Inflammatory macrophage (primary cell): ENCODE measurements at places on chromosomes 5 and 9.

DNA sequence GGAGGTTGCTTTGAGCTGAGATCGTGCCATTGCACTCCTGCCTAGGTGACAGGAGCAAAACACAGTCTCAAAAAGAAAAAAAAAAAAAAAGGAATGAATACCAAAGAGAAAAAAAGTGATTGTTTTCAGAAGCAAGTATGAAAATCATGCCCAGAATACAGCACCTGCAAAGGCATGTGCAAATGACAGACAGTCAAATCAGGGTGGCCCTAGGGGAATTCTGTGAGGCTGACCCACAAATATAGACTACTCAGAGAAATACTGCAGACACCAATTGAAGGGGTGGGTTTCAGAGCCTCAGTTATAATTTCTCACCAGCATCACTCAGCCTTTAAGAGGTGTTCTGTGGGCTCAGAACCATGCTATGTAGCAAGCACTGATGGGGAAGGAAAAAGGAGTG lies 28.6 kb downstream of the DCAF12 start:
- no peak for DNase-seq

DNA sequence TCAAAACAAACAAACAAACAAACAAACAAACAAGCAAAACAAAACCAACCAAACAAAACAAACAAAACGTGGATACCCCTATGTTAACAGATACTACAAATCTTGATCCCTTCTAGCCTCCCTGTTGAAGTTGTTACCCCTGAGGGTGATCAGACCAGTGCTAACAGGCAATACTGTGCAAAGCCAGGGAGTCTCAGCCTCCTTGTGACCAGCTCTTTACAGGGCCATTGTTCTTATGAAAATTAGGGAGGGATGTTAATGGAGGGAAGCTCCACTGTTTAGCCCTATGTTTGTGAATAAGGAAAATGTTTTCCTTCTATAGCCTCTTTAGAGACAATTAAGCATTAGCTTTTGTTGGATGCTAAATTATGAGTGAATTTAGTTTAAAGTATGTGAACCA lies 1072.1 kb upstream of the WWC1 start:
- no peak for DNase-seq

GRCh38 chr9:4116723-4117460 lies 183.0 kb downstream of the GLIS3 start:
- DNase-seq, result no peak

DNA sequence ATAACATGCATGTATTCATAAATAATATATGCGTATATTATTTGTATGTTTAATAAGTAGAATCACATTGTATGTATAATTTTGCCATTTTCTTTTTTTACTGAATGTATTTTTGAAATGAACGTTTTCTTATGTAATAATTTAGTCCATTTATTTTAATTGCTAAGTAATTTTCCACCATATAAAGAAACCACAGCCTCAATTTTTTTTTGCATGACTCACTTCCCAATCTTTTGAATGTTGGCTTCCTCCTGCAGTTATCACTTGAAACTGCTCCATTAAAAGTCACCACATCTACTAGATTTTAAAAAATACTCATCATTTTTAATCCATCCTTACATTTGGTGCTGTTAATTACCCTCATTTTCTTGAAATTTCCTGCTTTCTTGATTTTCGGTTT lies 363.3 kb upstream of the MEF2C start:
- DNase-seq, result no peak

GRCh38 chr9:73869264-73869663 lies 627.9 kb upstream of the RORB start:
- DNase-seq, result peak; percentile 40

- DNase-seq, result no peak
These were observed 78.1 kb downstream of the RAPGEF1 start for GRCh38 chr9:131661568-131662288.

GRCh38 chr5:160978944-160979343 lies 126.9 kb upstream of the ATP10B start:
- no peak for DNase-seq
